ENCODE measurements at places on chromosomes 3 and 15.

DNA sequence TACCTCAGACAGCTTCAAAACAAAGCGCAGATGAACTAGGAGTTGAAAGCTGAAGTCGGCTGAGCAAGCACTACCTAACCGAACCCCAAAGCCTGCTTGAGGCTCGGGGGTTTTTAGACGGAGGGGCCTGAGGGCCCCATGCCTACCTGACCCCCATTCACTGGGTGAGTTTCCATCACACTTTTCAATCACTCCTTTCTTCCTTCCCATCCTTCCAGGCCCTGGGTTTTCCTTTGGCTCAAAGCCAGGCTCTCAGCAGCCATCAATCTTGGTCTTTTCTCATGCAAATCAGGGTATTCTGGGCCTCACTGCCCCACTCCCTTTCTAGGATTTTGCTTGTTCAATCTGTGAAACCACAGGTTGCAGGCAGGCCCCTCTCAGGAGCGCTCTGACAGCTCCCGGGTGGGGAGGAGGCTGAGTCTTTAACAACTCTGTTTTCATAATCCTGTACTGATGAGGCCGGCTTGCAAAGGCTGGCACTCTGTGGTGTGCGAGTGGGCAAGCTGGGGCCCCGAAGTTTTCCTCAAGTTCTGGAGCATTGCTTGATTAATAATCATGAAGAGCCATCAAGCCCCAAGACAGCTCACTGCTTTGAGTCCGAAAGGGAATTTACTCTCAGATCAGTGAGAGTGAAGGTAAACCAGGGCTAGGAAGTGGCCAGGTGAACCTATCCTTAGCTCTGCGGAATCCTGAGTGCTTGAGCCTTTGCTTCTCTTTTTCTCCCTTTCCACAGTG is 97.6 kb downstream of the FRMD4B start:
- DNase-seq = no peak

DNA sequence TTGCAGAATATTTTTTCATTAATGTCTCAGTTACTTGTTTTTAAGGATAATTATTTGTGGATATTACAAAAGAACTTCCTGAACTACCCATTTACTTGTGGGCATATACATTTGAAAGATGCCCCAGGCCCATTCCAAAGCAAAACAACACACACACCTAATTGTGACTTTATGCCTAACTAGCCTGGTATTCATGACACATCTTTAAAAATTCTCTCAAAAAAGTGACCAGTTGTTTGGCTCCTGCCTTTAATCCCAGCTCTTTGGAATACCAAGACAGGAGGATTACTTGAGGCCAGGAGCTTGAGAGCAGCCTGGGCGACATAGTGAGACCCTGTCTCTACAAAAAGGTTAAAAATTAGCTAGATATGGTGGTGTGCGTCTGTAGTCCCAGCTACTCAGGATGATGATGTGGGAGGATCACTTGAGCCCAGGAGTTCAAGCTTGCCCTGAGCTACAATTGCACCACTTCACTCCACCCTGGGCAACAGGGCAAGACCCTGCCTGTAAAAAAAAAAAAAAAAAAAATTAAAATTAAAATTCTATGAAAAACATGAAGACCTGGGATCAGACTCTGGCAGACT is 51.7 kb upstream of the SLC4A7 start:
- DNase-seq = no peak

DNA sequence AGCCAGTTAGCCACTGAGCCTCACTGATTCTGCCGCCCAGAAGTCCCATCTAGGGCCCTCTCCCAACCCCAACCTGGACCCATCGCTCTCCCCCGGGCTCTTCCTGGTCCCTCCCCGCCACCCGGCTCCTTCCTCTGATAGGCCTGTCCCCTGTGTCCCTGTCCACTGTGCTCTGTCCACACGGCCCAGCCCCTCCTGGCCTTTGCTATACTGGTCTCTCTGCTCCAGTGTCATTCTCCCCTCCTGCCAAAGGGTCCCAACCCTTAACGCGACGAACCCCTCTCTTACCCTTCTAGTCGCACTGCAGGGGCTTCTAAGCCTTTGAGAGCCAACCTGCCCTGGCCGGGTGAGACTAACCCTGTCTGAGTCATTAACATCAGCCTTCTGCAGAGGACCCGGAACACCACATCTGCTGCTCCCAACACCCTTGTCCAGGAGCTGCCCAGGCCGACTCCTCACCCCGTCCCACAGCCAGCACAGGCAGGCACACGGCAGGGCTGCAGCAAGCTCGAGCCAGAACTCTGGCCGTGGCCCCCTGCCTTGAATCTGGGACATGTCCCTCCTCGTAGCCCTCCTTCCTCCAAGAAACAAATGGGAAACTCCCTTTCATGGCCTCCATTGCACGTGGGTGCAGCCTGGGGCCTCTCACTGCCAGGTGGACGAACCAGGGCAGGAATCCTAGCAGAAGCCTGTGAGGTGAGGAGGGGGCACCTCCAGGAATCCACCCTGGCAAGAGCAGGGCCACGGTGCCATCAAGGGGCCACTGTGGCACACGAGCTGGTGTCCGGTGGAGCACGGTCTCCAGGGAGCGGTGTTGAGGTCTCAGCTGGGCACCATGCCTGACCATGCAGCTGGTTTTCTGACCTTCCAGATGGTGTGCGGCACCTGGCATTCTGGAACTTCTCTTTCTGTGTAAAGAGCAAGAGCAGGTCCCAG is 140.9 kb upstream of the IQSEC1 start:
- DNase-seq = no peak

GRCh38 chr3:104911376-104911775 is 455.3 kb upstream of the ALCAM start:
- no peak for DNase-seq

DNA sequence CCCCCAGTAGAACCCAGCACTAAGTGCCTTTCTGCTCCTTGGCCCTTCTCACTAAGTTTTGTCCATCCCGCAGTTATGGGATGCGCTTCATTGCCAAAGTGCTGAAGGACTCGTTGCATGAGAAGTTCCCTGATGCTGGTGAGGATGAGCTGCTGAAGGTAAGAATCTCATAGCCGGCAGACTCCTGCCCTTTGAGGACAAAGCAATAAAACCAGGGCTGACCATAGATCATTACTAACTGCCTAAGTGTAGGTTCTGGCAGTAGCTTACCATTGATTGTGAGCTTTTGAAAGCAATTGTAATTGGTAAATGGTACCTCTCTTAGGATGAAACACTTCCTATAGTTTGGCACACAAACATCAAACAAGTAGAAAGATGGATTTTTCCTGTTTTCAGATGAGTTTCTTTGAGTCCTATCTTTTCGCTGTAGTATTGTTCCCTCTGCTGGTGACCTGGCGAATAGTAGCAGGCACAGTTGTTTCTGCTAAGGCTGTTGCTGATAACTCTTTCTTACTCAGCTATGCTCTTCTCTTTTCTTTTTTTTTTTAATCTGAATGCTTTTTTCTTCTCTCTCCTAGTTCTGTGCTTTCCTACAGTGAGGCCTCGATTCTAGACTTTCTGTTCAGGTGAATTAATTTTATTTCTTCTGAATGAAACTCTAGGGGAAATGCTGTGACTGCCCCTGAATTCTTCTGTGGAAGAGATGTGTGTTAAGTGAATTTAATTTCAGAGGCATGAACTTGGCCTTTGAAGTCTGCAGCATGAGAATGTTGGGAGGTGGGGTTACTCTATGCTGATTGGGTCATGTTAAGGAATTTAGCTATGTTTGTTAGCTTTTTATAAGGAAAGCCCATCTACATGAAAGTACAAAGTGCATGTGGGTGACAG is 47.4 kb upstream of the CRTC3 start:
- no peak for DNase-seq

GRCh38 chr3:189237526-189237925 is 65.8 kb downstream of the TPRG1 start:
- DNase-seq = peak; percentile 7

GRCh38 chr3:158766364-158766763 is 34.1 kb upstream of the RARRES1 start:
- no peak for DNase-seq

- DNase-seq = no peak
Observed at GRCh38 chr15:90844696-90845095, 23.7 kb upstream of the FURIN start.

- no peak for DNase-seq
Observed at GRCh38 chr3:25510797-25511196, 82.7 kb downstream of the RARB start.

DNA sequence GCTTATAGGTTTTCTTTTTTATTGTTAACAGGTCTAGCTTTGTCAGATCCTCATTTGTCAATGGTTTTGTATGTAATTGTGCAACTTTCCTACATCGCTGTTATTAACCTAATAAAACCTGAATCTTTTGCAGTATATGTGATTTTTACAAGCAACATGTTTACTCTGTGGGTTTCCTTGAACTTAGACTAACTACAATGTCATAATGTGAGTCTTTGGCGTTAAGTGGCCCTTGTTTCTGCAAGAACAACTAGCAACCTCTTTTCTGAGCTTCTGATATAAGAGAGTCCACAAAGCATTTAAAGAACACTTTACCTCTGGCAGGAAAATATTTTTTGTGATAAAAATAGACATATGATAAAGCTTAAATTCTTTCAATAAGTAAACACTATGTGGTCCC is 230.3 kb upstream of the CFAP20DC start:
- DNase-seq = no peak

DNA sequence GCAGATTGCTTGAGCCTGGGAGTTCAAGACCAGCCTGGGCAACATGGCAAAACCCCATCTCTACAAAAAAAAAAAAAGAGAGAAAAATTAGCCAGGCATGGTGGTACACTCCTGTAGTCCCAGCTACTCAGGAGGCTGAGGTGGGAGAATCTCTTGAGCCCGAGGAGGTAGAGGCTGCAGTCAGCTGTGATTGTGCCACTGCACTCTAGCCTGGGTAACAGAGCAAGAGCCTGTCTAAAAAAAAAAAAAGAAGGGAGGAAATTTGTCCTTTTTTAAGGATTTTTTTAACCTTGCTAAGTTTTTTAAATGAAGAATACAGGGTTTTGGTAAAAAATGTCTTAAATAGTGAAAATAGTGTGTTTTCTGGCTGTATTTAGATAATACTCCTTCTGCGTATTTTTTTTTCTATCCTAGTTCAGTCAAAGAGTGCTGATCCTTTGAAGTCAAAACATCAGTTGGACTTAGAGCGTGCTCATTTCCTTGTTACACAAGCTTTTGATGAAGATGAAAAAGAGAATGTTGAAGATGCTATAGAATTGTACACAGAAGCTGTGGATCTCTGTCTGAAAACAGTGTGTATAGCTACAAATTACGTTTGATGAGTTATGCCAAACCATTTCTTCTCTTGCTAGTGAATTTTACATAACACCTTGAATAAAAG is 11.1 kb downstream of the CAPN7 start:
- no peak for DNase-seq

DNA sequence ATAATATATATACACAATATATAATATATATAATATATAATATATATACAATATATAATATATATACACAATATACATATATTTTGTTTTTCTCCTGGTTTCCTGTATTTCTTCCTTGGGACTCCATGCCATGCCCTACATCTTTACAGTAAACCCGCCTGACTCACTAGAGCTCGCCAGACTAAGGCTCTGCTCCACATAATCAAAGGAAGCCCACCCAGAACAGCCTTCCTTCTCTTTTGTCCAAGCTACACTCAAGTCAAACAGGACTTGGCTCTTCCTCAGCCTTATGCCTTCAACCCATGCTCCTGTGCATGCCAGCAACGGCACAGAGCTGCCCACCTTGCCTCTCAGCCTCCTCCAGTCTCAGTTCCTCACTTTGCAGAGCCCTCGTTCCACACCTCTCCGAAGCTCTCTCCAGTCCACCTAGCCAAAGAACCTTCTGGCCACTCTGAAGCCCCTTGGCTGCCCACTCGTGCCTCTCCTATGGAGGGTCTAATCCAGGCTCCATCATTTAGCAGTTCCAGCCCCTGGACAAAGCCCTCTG is 109.1 kb downstream of the RFTN1 start:
- no peak for DNase-seq

DNA sequence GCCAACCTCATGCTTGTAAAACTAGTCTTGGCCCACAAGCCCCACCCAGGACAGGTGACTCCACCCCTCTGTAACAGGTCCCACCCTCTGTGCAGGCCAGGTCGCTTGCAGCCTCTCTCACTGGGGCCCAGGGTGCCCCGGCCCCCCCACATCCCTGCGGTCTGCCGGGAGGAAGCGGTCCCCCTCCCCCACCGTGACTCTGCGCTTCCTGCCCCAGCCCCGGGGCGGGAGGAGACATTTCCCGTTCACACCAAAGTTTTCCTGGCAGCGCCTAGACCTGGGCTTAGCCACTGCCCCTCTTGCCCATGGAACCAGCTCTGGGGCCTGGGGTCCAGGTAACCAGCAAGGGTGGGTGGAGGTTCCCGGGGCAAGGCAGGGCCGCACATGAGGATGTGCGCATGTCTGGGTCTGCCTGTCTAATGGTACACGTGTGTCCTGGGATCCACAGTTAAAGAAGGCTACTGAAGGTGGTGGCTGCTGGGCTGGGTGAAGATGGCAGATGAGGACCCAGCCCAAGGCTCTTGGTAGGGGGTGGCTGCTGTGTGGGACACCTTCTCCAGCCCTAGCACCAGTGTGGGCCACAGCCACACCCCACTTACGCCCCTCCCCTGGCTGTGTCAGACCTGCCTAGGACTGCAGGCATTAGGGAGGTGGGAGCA is 8.4 kb downstream of the NBEAL2 start:
- no peak for DNase-seq

- DNase-seq = no peak
Observed at GRCh38 chr3:107450254-107450893, 72.4 kb upstream of the BBX start.

DNA sequence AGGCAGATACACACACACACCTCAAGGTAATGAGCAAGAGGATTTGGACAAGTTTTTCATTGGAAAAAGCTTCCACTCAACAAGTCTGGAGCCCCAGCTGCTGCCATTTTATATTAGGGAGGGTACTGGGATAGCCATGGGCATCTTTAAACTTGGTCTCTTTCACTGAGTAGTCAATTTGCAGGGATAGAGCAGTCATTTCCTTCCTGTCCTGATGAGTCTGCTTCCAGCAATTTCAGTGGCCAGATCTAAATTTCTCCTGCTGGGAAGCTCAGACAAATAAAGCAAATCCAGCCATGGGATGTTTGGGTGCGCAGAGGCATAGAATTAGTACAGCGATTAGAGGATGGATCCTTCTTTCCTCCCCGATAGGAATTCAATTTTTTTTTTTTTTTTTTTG is 874 bp upstream of the ERC2 start:
- no peak for DNase-seq

- DNase-seq = no peak
Observed at GRCh38 chr15:51335538-51336410, 2.6 kb downstream of the CYP19A1 start.

DNA sequence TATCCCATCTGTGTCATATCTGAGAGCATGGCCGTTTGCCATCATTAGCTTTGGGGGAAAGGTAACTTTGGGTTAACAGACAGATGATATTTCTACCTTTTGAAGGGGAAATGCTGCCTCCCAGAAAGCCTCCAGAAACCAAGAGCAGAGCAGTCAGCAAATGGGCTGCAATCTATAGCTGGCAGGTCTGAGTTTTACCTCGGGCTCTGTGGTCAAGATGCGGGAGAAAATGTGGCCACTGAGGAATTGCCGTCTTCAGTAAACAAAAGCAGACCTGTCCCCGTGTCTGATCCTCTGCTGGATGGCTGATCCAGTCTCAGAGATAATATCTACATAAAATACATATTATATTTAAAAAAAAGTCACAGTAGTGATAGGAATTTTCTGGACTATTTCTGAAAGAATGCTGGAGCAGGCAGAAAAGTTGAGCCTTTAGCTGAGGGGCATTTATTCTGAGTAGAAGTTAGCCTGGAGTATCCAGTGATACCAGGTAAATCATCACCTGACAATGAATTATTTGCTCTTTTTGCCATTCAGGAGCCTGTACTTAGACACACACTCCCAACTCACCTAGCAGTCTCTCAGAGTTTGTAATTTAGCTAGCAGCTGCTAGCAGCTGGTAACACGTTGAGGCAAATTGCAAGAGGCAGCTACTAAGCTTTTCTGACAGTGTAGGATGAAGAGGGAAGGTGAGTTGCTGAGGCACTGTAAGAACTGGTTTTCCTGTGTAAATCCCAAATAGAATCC is 285.3 kb upstream of the RARB start:
- no peak for DNase-seq

Measured in retinal pigment epithelial cell (primary cell).